Fibroblast of skin of right quadriceps (primary cell): ENCODE measurements at places on chromosomes 1 and 21.

GRCh38 chr1:57281324-57281723 is 142.5 kb downstream of the DAB1 start:
- DNase-seq: no peak

DNA sequence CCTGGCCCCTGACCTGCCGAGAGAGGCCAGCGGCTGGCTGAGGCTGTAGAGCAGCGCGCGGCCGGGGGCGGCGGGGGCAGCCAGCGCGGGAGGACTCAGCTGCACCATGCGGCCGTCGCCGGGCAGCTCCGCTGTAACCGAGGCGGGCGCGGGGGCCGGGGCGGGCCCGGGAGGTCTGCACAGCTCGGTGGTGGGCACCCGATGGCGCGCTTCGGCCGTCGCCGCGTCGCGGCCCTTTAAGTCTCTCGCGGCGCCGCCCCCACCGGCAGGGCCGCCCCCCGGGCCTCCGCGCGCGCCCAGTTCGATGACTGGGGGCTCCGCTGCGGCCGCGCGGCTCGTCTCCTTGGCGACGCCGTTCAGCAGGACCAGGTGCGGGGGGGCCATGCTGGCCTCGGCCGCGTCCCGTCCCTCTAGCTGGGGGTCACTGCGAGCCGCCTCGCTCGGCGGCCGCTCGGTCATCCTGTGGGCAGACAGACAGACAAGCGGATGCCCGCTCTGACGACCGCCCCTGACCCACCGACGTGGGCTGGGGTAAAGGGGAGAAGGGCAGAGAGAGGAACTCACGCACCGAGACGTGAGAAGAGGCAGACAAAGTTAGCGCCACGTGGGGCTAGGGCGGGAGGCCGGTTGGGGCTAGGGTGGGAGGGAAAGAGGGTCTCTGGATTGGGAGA is 6.5 kb downstream of the TAL1 start:
- no peak for DNase-seq

- no peak for DNase-seq
These were observed 40.7 kb upstream of the ETS2 start for GRCh38 chr21:38765056-38765455.

GRCh38 chr1:27609618-27610240 is 5.8 kb upstream of the AHDC1 start:
- DNase-seq: no peak

DNA sequence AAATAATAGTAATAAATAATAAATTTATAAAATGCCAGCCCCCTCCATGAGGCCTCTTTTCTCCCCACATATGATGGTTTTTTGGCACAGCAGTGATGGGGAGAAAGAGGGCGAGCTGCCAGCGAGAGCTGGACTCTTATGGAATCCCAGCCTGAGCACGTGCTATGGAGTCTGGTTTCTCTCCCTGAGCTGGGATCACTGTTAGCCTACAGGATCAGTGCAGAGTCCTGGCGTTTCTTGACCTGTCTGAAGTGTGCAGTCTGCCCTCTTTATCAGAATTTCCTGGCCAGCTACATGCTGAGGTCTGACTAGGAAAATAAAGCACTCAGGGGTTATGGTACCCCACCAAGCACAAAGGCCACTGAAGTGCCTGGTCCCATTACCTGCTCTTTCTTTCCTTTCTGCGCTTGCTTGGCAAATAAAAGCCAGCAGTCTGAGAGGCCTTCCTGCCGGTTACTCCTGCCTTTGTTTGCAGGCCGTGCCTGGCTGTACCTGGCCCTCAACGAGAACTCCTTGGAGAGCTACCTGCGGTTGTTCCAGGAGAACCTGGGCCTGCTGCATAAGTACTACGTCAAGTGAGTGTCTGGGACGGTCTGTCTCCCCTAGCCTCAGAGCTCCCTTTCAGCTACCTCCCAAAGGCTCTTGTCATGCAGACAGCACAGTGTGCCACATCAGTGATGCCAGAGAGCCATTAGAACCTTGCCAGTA is 18.5 kb upstream of the SLC25A34 start:
- DNase-seq: no peak

DNA sequence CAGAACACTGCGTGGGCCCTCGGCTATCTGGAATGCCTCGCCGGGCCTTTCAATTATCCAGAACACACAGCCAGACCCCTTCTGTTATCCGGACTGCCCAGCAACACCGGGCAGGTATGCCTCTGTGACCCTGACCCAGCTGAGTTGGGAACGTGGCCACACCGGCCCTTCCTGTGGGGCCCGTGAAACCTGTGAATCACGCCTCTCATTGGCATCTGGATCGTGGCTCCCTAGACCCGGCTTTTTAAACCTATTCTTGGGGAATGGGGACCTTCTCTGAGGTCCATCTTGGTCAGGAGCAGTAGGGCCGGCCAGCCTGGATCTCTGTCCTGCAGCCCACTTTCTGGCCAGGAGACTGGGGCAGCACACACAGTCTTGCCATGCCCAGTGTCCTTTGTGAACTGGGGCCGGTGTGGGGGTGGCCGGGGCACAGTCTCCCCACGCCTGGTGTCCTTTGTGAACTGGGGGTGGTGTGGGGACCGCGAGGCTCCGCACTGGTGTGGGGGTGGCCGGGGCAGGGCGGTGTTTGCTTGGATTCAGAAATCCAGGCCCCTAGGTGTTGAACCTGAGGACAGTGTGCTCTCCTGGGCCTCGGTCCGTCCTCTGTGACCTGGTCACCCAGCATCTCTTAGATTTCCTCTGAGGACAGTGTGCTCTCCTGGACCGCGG is 11.1 kb downstream of the COL18A1 start:
- no peak for DNase-seq

GRCh38 chr1:12083766-12084165 is 20.7 kb downstream of the TNFRSF8 start:
- DNase-seq: peak; percentile 50

DNA sequence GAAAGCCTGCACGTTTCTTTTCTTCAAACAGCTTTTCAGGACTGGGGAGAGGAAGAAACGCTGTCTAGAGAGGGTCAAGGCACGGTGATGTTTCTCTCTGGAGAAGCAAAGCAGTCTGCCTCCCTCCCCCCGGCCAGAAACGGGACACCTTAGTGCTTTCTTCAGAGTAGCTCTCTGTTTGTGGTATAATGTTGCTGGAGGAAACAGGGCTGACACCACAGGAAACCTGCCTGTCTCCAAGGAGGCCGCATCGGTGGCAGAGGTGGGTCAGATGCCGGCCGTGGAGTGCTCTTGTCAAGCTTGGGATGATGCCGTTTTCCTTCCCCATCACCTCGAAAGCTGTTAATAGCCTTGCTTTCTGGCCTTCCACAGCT is 139.4 kb downstream of the DHRS3 start:
- no peak for DNase-seq

DNA sequence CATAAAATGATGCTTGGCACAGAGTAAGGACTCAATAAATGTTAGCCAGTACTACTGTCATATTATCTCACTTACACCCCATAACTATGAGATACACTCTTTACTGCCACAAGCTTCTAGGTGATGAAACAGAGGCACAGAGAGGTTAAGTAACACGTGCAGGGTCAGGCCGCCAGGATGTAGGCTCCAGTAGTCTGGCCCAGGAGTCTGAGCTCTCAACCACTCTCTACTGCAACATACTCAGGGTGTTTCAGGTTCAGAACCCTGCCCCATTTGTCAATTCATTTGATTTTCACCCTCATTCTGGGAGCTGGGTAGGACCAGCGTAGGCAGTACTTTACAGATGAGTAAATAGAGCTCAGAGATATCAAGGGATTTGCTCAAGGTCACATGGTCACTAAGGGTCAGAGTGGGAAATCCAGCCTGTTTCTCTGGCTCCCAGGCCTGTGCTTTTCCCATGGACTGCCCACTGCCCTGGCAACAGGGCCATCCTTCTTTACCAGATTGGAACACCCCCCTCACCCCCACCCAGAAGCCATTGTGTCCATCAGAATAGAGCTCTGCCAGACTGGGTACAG is 21.2 kb downstream of the IQGAP3 start:
- no peak for DNase-seq

DNA sequence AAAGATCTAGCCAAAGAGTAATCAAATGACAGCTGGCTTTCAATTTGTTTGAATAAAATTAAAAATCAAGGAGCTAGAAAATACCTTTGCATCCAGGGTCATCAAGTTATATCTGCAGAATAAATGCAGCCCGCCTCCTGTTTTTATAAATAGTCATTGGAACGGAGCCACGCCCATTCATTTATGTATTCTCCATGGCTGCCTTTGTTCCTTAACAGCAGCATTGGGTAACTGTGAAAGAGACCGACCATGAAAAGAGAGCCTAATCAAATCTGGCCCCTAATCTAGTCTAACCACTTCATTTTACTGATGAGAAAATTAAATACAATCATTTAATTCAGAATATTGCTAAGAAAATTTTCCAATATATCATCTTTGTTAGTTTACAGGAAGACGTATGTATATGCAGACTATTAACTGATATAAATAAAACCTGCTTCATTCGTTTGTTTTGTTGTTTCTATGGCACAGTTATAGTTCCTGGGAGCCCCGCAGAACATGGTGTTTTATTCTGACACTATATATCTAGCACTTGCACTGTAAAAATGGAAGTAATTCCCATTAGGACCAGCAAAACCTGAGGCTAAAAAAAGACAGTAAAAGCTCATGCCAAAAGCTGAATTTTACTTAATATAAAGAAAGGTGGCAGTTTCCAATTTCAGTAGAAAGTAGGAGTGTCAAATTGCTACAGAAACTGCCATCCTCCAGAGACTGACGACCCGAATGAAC is 111.8 kb upstream of the PALMD start:
- DNase-seq: no peak

- DNase-seq: no peak
These were observed 112.5 kb downstream of the PGBD5 start for GRCh38 chr1:230313453-230314141.

DNA sequence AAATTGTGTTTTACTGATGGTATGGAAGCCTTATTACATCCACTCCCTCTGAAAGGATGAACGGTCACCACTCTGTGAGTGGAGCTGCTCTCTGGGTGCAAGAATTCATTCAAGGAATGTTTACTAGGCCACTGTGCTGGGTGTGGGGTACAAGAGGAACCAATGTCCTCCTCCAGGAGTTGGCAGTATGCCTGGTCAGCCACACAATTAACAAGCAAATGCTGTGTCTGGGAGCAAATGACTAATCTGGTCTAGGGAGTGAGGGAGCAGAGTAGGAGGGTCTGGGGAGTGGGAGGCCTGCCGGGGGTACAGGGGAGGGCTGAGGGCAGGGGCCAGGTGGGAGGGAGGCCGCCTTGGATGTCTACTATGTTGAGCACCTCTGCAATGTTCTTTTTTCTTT is 27.2 kb upstream of the TDRD10 start:
- peak; percentile 95 for DNase-seq

DNA sequence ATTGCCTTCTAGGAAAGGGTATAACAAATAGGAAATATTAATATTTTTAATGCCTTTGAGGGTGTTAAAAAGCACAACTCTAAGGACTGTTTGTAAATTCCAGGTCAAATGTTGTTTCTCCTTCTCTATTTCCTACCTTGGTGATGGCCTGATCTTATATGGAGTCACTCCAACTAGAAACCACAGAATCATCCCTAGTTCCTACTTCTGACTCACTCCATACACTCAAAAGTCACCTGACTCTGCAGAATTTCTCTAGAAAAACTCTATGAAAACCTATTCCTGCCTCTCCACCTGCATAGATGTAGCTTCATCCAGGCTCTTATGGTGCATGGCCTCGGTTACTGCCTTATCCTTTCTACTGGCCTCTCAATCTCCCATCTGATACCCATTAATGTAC is 14.5 kb downstream of the RGS4 start:
- peak; percentile 62 for DNase-seq

DNA sequence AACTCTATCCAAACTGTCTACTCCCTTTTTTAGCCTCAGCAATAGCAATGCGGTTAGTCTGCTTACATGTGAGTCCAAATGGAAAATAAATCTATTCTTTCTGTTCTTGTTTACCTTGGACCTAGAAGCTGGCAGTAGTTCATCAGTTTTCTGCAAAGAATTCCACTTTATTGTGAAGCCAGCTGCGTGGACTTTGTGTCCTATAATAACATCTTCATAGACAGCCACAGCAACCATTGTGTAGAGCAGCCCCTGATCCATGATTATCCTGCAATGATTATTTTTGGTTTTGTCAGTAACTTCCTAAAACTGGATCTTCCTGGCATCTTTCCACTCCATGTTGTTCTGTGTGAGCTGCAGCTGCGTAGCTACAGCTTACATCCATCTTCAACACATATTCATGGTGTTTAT is 408.7 kb downstream of the NUF2 start:
- no peak for DNase-seq

DNA sequence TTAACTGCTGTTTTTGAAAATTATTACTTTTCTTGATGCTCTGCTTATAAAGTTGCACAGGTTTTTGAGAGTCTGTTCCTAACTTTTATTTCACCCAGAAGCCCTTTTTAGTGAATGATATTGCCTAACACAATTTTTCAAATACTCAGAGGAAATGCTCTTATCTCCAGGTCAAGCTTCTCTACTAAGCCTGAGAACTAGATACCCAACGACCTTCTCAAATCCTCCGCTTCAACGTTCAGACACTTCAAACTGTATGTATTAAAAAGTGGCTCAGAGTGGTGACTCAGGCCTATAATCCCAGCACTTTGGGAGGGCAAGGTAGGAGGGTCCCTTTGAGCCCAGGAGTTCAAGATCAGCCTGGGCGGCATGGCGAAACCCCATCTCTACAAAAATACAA is 88.5 kb downstream of the ASH1L start:
- DNase-seq: no peak
